Activated naive CD4-positive, alpha-beta T cell treated with anti-CD3 and anti-CD28 coated beads, Interleukin-2, amount 50 U/mL, for 72 hours (primary cell): ENCODE measurements at places on chromosomes 3 and 15.

DNA sequence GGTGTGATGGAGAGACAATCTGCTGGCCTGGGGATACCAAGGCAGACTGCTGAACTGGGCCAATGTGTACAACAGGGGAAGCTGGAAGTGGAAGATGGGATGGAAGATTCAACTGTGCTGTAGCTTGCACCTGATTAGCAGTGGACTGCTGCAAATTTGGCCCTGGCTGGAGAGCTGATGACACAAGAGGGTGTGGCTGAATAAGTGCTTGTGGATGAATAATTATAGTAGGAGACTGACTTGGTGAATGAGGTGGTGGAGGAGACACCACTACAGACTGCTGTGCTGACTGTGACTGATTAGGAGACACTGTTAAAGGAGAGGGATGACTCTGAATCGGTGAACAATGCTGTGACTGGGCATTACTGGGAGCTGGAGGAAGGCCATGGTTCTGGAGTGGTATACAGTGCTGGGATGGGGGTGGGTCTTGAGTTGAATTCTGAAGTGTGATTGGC is 52.5 kb downstream of the PHC3 start:
- no peak for DNase-seq

DNA sequence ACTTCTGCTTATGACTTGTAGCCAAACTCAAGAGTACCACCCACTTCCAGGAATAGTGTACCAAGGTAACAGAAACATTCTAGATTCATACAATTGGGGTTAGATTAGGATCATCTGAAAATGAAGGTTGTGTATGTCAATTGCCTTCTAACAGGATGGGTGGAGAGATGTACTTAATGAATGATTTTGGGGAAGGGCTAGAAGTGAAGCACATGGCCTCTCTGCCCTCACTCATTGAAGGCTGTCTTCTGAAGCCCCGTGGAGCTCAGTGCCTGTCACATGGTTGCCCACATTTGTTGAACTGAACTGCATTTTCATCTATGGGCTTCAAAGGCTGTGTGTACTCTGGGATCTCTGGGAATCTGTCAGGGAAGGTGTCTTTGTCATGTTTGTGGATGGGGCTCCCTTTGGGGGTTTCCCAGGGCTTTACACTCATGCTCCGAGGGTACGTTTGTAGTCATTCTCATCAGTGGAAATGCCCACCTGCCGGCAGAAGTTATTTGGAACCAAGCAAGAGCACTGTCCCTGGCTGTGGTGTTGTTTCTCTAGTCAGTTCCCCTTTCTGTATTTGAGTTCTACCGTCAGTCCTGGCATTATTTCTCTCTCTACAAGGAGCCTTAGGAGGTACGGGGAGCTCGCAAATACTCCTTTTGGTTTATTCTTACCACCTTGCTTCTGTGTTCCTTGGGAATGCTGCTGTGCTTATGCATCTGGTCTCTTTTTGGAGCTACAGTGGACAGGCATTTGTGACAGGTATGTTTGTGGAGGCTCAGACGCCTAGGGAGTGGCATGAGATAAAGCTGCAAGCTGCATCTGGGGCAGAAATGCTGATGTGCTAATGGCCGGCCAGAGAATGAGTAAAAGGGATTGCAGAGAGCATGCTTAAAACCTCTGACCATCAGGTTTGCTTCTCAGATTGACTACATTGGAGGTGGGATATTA is 22.4 kb downstream of the CD86 start:
- no peak for DNase-seq

- no peak for DNase-seq
These were observed 24.7 kb downstream of the CPN2 start for GRCh38 chr3:194326192-194326967.

- no peak for DNase-seq
These were observed 56.0 kb upstream of the AGTR1 start for GRCh38 chr3:148641722-148642121.

GRCh38 chr3:162558016-162558415 is 1061.4 kb downstream of the OTOL1 start:
- DNase-seq, result no peak

DNA sequence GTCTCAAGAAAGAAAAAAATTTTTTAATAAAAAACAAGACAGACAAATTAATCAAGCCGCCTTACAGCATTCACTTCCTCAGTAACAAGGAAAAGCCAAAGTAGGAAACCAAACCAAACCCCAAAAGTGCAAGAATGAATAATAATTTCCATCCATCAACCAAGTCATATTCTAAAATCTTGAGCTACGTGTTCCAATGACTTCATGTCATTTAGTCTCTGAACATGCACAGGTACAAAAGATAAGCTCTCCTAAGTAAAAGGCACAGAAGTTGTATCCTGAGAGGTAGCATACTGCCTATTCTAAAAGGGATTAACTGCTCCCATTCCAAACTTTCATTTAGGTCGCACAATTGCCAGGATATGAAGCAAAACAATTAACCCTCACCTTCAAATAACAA is 29.7 kb downstream of the SLC4A7 start:
- no peak for DNase-seq

- DNase-seq, result no peak
These were observed 255.3 kb downstream of the RORA start for GRCh38 chr15:60973637-60974415.

DNA sequence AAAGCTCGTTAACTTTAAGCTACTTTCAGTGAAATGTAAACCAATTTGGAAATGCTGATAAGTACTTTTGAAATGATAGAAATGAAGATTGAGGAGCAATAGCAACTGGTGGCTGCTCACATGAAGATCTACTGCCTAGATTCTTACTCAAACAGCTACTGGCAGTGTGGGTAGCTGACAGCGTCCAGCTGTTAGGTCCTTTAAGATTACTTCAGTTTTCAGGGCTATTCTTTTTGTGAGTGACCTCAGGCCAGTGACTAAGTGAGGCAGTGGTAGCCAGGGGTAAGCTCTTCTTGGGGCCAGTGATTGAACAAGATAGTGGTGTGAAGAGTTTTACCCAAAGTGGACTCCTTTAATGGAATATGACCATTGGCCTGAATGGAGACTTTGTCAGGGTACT is 41.3 kb downstream of the NECTIN3 start:
- DNase-seq, result no peak

GRCh38 chr3:13563911-13564310 is 15.0 kb downstream of the FBLN2 start:
- no peak for DNase-seq

DNA sequence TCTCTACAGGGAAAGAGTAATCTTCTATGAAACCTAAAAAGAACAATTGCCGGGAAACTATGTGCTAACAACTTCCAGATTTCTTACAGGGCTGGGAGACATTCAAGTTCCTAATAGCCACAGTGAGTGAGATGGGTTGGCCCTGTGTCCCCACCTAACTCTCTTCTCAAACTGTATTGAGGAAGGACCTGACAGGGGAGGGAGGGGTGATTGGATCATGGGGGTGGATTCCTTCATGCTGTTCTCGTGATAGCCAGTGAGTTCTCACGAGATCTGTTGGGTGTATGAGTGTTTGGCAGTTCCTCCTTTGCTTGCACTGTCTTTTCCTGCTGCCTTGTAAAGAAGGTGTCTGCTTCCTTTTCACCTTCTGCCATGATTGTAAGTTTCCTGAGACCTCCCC is 958.7 kb downstream of the AGBL1 start:
- no peak for DNase-seq

DNA sequence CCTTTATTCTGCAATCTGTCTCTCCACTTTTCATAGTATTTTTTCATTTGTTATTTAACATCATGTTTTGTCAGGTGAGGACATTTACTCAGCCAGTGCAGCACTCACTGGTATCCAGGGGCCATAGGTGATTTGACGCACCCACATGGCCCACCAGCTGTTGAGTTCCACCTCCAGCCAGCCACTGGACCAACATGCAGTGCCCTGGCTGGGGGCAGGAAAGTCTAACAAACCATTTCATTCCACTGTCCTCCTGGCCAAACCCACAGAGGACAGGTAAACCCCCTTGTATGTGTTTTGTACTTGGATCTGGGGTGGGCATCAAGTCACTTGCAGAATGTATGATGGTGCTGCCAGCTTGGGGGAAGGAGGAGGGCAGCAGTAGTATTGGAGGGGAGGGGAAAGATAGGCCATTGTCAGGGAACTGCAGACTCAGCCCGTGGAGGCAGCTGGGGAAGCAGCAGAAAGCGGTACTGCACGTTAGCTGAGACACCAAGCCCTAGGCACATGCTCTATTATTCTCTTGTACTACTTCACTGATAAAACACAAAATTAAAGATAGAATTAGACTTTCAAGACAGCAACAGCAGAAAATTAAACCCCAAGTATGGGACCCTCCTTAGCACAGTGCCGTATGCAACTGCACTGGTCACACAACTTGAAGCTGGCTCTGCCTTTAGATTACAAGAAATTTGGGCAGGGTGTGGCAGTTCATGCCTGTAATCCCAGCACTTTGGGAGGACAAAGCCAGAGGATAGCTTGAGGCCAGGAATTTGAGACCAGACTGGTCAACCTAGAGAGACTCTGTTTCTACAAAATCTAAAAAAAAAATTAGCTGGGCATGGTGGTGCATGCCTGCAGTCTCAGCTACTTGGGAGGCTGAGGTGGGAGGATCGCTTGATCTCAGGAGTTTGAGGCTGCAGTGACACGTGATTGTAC is 15.4 kb upstream of the RPL24 start:
- DNase-seq, result no peak

DNA sequence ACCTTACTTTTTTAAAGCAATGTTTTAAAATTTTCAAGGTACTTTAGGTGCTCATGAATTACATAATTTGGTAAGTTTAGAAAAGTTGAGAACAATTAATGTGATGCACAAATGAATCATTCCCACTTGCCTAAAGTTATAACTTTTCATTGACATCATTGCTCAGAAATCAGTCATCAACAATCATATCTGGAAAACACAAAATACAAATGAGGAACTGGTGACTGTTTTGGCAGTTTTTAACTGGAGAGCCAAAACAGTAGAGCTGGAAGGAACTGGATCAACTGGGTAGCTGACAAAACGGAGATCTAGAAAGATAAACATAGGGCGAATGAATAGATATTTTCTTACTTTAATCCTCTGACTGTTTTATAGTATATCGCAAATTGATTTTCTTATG is 767.1 kb downstream of the IGSF11 start:
- DNase-seq, result no peak

- DNase-seq, result peak; percentile 49
These were observed 14.2 kb downstream of the RAB8B start for GRCh38 chr15:63203451-63204090.

DNA sequence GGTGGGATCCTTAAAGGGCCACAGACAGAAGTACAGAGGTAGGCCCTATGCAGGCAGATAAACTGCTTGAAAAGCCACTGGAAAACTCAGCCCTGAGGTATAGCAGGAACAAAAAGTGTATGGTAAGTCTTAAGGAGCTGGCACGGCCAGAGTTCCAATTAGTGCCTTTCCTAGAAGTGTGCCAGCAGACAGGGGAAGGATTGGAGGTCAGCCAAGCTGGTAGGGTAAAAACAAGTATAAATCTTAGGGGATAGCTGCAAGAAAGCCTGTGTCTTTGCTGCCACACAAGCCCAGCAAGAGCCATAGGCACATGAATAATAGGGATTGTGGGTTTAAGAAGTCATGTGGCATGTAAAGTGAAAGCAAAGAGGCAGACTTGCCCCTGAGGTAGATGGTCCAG is 582.5 kb downstream of the PLOD2 start:
- DNase-seq, result no peak

GRCh38 chr3:194720048-194720447 is 34.4 kb downstream of the FAM43A start:
- DNase-seq, result no peak

- DNase-seq, result no peak
These were observed 2.9 kb downstream of the TRA2B start for GRCh38 chr3:185934767-185935464.

DNA sequence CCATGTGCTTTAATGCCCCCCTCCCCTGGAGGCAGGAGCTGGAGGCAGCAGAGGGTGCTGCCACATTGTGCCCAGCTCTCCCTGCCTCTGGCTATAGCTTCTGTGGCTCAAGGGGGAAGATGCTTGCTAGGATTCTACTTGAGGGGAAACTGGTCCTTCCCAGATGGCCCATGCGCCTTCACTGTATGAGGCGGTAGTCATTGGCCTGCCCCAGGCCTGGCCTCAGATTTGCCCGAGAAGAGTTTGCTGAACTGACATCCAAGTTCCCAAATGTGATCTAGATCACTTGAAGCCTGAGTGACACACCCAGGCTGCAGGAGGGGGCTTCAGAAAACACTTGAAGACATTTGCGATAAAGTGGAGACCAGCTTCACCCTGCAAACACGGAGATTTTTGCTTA is 4.1 kb downstream of the SYNM start:
- no peak for DNase-seq

DNA sequence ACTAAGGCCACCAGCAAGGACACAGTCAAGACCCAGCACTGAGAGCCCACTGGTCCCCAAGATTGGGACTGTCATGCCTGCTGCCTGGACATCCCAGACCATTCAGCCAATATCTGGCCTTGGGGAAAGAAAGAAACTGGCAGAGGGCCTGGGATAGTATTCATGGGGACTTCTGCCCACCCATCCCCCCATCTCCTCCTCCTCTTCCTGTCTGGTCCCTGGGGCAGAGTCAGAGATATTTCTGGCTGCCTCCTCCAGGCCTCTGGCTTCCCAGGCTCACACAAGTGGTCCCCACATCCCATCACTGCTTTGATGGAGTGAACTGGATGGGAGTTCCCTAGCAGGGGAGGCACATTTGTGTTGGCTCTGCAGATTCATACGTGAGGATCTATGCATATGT is 4.2 kb upstream of the RASL12 start:
- no peak for DNase-seq

DNA sequence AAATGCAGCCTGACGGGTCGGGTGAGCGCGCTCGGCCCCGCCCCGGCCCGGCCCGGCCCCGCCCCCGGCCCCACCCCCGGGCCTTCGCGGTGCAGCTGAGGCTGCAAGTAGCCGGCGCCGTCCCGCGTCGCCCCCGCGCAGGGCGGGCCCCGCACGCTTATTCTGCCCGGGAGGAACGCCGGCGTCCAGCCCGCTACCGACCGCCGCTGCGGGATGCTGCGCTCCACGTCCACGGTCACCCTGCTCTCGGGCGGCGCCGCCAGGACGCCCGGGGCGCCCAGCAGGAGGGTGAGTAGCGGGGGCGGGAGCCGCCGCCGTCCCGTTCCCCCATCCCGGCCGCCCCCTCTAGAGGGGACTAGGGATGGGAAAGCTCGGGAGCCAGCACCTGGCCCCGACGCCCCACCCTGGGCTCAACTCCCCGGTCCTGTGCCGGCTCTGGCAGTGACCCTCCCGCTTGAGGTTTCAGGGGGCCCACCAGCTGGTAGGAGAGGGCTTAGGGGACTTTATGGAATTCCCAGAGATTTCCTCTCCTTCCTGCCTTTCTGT is at the start of gene MYZAP:
MYZAP (plus strand) TSS at position 83 of the 546 bp plus-strand sequence; CDS start at position 214, 131 bp downstream.
- DNase-seq, result no peak

- no peak for DNase-seq
These were observed 22.4 kb downstream of the ISG20 start for GRCh38 chr15:88661041-88661700.

- no peak for DNase-seq
These were observed 49.1 kb upstream of the MYRIP start for GRCh38 chr3:39760325-39760724.

GRCh38 chr3:177405191-177405672 is 207.9 kb upstream of the TBL1XR1 start:
- DNase-seq, result no peak
